ENCODE measurements at places on chromosomes 12 and 14.
A peak's percentile ranks its signal among the peaks of the same experiment; 100 is the strongest.

GRCh38 chr12:123232472-123232806, 502 bp downstream of the MPHOSPH9 start:
- DNase-seq = no peak

- DNase-seq = no peak
These were observed 18.4 kb downstream of the FGD6 start for GRCh38 chr12:95198914-95199313.

DNA sequence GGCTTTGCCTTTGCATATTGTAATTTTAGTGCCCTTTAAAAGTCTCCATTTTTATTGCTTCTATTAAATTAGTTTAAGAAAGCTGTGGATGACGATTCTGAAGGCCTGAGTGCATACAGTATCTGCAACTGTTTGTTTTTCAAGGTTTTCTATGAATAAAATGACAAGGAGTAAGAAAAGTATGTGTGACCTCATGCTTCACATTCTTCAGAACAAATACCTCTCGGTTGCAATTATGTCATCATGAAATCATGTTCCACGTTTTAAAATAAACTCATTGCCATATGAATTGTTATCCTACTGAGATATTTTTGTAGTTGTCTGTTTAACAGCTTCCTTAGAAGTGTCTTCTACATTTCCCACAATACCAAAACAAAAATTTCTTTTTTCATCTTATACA, 374.6 kb downstream of the MDGA2 start:
- DNase-seq = no peak

GRCh38 chr14:99467336-99468078, 13.2 kb downstream of the SETD3 start:
- DNase-seq = peak; percentile 17

DNA sequence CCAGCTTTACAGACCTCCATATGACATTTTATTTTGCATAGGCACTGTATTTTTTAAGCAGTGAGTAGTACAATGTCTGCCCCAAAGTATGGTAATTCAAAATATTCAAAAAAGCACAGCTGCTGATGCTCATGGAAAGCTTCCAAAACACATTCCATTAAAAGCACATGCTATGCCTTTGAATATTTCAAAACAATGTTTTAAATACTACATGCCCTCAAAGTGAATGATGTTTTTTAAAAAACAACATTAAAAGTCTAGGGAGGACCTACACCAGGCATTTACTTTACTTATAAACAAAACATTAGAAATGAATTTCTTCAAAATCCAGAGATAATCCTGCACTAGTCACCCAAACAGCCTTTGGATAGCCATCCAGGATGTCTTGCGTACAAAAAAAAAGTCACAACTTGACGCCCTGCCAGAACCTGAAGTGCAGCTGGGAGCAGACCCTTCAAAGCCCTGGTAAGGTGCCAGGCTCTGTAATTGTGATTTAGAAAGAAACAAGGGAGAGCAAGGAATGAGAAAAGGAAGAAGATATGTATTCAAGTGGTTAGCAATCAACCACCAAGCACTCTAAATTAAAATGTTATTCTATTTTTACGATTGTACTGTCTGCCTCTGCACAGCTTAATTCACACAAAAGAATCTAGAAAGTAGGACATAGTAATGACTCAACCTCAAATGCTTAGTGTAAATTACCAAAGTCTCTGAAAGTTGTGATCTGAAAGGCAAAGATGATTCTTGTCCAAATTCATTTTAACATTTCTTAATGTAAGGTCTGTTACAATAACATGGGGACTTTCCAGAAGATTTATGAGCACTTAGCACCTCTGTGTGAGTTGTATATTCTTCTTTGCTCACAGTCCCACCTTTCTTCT, 31.9 kb downstream of the CEP83 start:
- DNase-seq = peak; percentile 89

- no peak for DNase-seq
These were observed 49.0 kb upstream of the A2ML1 start for GRCh38 chr12:8773461-8773860.

- no peak for DNase-seq
These were observed 298.4 kb upstream of the AMIGO2 start for GRCh38 chr12:47378222-47378582.

DNA sequence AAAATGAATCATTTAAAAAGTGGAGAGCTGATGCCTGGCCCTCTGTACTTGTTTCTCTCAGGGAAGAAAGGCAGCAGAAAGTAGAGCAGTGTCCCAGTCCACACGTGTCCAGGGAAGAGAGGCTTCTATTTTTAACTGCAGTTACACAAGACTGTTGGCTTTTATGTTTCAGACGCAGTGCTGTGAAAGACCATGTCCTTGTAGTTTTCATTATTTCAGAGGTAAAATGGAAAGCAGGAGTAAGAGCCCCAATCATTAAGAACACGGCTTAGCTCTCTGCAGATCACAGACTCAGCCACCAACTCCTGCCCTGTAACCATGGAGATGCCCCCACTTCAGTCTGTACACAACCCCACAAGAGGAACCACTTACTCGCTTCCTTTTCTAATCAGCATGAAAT, 336.3 kb downstream of the DAD1 start:
- DNase-seq = no peak

GRCh38 chr14:104184911-104185499, 46.6 kb downstream of the KIF26A start:
- no peak for DNase-seq

DNA sequence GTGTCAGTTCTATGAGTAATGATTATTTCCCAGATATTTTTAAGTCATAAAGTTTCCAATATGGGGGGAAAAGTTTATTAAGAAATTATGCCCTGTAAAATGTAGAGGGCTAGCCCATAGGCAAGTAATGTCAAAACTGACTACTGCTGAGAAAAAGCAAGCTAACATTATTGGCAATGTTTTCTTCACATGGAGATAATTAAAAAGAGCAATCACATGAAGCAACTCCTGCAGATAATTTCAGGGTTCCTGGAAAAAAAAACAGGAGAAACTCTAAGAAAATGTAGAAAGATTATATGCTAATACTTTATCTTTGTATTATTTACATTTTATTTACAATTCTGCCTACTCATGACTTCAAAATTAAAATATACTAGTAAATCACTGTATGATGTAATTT, 39.8 kb downstream of the PPP1R12A start:
- DNase-seq = no peak

DNA sequence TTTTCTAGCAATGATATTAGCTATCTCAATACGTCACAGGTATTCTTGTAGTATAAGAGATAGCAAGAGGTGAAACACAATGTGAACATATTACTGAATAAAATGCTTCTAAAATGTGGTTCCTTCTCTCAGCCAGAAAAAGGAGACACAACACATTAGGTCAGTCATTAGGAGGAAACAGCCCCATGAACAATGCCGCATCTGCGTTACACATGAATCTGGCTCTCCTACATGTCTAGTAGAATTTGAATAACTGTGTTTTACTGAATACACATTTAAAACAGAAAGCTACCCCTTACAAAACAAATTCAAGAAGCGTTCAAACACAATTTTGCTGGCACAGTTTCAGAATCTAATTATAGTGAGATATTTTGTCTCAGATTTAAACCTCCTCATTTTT, 51.6 kb downstream of the EFCAB11 start:
- no peak for DNase-seq
